ENCODE measurements at places on chromosomes 7 and 10.

DNA sequence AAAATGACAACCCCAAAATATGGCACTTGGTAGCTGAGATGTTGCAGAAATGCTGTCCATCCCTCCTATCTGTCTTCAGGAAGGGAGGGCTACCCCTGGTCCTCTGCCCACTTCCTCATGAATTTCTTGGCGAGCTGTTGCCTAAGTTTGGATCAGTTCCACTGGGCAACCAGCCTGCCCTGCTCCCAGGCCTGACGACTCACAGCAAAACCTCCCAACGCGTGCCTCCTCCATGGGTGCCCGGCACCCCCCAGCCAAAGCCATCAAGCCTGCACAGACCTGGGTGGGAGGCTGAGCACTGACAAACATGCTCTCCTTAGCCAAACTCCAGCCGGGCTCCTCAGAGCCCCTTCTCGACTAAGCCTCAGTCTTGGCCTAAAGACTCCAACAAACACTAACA is 8.9 kb downstream of the VSTM4 start:
- DNase-seq, result no peak

DNA sequence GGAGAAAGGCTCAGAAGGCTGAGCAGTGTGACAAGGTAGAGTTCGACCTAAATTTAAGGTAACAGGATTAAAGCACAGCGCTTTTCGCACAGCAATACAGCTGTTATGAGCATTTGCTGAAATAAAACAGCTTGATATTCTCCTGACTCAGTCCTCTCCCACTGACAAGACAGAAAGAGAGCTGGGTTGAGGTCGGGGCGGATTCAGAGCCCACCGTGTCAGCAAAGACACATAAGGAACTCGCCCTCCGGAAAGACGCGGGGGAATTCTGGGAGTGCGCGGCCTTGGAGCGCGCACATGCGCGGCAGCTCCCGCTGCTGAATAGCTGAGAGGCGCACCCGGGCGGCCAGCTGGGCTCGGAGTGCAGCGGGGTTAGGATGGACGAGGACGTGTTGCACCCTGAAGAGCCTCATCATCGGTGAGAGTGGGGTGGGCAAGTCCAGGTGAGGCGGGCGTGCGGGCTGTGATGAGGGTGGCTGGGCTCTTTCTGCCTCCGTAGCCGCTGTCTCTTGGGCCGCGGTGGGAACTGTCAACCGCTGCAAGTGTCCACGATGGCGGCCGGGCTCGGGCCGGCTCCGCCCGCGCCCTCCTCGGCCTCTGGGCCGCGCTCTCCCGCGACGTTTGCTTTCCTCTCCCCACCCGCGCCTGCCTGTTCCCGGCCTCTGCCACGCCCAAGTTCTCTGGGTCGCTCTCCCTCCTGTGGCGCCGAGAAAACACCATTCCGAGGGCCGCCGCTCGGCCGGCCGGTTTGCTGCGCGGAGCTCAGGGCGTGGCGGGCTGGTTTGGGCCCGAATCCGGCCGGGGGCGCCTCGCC is 120.6 kb downstream of the LYZL1 start:
- DNase-seq, result peak; percentile 23

DNA sequence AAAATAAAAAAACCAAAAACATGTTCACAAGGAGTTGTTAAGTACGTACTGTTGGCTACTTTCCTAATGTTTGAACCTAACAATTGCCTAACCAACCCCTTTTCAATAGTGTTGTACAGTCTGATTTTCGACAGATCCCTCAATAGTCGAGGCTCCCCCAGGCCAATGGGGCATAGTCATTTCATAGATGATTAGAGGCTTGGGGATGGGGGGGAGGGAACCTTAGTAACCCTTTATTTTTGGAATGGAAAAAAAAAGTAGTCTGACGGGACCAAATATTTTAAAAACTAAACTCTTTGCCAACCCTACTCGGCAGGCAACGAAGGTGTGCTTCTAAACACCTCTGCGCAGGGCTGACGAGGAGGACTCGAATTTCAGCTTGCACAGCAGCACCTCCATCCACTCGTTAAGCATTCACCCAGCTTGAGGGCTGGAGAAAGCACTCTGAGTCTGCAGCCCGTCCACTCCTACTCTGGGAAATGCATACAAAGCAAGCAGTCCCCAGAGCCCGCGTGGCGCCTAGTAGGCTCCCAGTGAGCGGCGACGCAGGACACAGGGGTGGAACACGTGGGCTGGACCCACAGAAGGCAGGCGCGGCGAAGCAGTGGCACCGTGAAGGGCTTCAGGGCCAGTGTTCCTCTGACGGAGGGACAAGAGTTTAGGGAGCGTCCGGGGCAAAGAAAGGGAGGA is 899 bp downstream of the PUS7 start:
- DNase-seq, result peak; percentile 23

GRCh38 chr10:11448190-11448544 is 163.3 kb downstream of the USP6NL start:
- DNase-seq, result no peak

DNA sequence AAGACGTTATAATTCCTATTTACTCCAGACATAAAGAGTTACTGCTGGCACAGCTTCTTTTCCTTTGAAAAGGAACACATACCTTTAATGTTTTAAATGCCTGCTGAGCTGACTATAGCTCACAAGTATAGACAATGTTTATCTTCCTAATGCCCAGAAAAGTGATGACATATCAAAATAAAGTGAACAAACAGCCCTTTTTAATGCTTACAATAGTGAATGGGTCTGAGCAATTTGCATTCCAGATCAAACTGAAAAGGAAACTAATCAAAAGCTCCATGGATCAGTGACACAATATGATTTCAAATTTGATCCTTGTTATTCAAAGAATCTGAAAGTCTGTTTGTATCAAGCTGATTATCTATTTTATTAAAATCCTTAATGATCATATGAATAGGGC is 233.6 kb upstream of the SEMA3E start:
- no peak for DNase-seq

DNA sequence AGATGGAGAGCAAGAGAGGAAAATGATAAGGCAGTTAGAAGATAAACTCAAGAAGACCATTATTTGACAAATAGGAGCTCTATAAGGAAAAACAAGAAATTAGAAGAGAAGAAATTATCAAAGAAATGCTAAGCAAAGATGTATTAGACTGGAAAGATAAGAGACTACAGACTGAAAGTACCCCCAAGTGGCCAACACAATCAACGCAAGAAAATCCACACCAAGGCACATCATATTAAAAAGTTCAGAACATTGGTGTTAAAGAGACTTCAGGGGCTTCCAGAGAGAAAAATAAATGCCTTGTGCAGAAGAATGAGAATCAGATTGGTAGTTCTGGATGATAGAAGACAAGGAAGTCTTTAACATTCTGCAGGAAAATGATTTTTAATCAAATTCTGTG is 46.0 kb downstream of the SH2D4B start:
- no peak for DNase-seq

DNA sequence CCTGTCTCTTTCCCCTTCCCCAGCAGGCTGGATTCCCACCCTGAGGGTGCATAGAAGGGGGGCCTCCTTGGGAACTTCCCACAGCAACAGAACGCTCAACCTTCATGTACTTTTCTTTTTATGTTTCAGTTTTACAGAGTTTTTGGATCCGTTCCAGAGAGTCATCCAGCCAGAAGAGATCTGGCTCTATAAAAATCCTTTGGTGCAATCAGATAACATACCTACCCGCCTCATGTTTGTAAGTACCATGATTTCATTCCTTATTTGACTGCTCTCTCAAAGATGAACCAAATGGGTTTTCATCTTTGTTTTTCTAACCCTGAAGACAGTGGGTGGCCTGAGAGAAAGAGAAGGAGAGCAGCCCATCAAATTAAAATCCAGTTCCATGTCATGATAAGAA is 46.7 kb downstream of the PLPP4 start:
- no peak for DNase-seq

GRCh38 chr7:121132940-121133339 is 144.4 kb downstream of the CPED1 start:
- DNase-seq, result no peak

DNA sequence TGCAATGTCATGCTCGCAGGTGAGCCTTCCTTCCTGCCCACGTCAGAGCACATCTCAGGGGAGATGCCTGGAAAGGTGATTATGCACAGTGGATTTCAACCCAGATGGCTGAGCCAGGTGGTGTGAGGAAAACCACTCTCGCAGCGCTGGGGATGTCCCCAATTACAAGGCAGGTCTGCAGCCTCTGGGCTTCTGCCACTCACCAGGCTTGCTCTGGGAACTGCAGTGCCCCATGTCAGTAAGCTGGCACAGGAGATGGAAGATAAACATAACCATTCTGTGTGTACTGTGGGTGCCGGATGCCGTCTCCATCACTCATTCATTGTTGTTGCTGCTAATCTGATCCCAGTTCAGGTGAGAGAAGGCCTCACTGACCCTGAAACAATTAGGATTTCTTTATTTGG is 222.9 kb upstream of the PITRM1 start:
- no peak for DNase-seq

- no peak for DNase-seq
Measured at GRCh38 chr10:63365976-63366765, 99.6 kb downstream of the JMJD1C start.
